ENCODE measurements at places on chromosomes 7 and 10.

GRCh38 chr7:66630531-66630930 is 1.9 kb downstream of the KCTD7 start:
- no peak for DNase-seq

DNA sequence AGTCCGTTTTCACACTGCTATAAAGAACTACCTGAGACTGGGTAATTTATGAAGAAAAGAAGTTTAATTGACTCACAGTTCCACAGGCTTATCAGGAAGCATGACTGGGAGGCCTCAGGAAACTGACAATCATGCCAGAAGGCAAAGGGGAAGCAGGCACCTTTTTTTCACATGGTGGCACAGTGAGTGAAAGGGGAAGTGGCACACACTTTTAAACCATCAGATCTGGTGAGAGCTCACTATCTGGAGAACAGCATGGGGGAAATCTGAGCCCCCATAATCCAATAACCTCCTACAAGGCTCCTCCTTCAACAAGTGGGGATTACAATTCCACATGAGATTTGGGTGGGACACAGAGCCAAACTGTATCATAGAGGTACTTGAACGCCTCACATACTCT is 30.0 kb downstream of the AGR3 start:
- DNase-seq, result no peak

- DNase-seq, result no peak
Observed at GRCh38 chr7:91668217-91668616, 212.3 kb downstream of the MTERF1 start.

GRCh38 chr10:1575481-1576244 is 161.7 kb downstream of the ADARB2 start:
- no peak for DNase-seq

DNA sequence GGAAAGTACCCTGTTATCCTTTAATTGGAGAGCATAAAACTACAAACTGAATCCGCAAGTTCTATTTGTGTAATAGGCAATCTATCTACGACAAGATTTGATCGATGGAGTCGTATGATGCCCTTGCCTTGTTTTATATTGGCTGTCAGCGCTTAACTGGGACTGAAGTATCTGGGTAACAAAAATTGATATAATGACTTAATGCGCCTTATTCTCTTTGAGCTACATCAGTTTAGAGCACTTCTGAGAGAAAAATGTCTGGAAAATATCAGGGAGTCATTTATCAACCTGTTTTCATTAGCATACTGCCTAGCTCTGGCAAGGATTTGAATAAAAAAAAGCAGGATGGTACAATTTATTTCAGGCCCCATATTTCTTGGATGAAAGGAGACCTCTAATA is 262.1 kb downstream of the LRMDA start:
- DNase-seq, result no peak
